ENCODE measurements at places on chromosomes 6 and 20. TPM values are rescaled to one million over a fixed set of nuclear protein-coding genes. Genes with fewer than 3 reads are reported as not detected.
A peak's percentile ranks its signal among the peaks of the same experiment; 100 is the strongest.

GRCh38 chr6:31954511-31954910 lies 4.3 kb downstream of the NELFE start:
- peaks cover 71% of the 10 kb centered on the region for H3K36me3 ChIP-seq
- no peak overlapping the region for H3K27ac ChIP-seq
- H3K27me3 ChIP-seq: no peaks in the 10 kb centered on the region
- peaks cover 26% of the 10 kb centered on the region for H3K4me1 ChIP-seq

METTL24 gene
- 20.6 TPM for total RNA-seq

ZSCAN23 gene
- 2.7 TPM for total RNA-seq

- no peak overlapping the region for H3K4me3 ChIP-seq
- H3K27me3 ChIP-seq: no peaks in the 10 kb centered on the region
- no peaks in the 10 kb centered on the region for H3K36me3 ChIP-seq
- H3K27ac ChIP-seq: no peak overlapping the region
- H3K4me1 ChIP-seq: no peaks in the 10 kb centered on the region
Observed at GRCh38 chr20:37475252-37475651, 45.8 kb upstream of the NNAT start.

- peaks cover 16% of the 10 kb centered on the region for H3K4me1 ChIP-seq
- no peaks in the 10 kb centered on the region for H3K36me3 ChIP-seq
- no peak overlapping the region for H3K27ac ChIP-seq
- no peaks in the 10 kb centered on the region for H3K27me3 ChIP-seq
- no peak for DNase-seq
- no peak overlapping the region for H3K4me3 ChIP-seq
Observed at GRCh38 chr6:136079701-136080565, 170.2 kb downstream of the MTFR2 start.

GRCh38 chr6:2204272-2204671 lies 41.1 kb downstream of the GMDS start:
- peaks cover 4% of the 10 kb centered on the region for H3K4me1 ChIP-seq
- H3K36me3 ChIP-seq: no peaks in the 10 kb centered on the region
- no peak overlapping the region for H3K4me3 ChIP-seq
- DNase-seq: no peak

DNA sequence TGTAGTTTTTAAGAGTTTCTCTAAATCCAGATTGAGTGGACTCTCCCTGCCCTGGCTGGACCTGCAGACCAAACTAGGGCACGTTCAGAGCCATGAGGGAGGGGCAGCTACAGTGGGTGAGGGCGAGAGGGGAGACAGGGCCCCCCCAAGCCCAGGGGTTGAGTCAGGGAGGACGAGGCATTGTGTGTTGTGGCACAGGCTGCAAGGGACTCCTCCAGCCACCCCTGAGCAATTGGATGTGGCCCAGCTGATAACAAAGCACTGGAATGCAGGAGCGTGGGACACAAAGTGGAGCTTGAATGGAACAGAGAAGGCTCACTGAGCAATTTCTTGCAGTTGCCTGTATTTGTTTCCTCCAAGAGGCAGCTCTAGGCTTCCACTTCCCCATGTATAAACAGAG lies 43.5 kb upstream of the MYL9 start:
- DNase-seq: no peak
- no peaks in the 10 kb centered on the region for H3K27me3 ChIP-seq
- peaks cover 48% of the 10 kb centered on the region for H3K4me1 ChIP-seq
- H3K36me3 ChIP-seq: peaks cover 71% of the 10 kb centered on the region

PSORS1C2 gene
- not detected for total RNA-seq

GRCh38 chr20:18034039-18034438 lies 23.7 kb downstream of the OVOL2 start:
- no peaks in the 10 kb centered on the region for H3K4me1 ChIP-seq
- no peak overlapping the region for H3K4me3 ChIP-seq
- no peaks in the 10 kb centered on the region for H3K36me3 ChIP-seq
- no peak for DNase-seq
- no peaks in the 10 kb centered on the region for H3K27me3 ChIP-seq
- no peak overlapping the region for H3K27ac ChIP-seq

SYCP2L gene
- 0.75 TPM for total RNA-seq

DNA sequence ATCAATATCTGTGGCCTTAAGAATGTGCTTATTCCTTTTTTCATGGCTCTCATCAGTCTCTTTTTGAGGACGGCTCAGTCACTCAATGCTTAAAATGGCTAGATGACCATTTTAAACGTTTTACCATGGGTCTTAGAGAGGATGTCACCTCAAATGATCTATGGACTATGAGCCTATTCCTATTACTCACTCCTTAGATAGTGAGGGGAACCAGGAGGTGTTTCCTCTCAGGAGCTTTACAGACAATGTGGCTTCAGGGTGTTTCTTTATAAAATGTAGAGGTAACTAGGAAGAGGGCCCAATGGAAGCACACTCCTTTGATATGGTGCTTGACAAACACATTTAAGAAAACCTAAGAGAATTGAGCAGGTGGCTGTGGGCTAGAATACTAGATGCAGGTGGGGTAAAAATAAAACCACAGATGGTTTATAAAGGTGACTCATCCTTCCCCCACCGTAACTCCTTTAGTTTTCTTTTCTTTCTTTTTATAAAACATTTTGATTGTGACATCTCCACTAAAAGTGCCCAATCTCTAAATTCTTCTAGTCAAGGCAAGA lies 1.5 kb upstream of the TMEM200A start:
- H3K4me3 ChIP-seq: no peak overlapping the region
- no peak for DNase-seq
- H3K27ac ChIP-seq: no peak overlapping the region

PROKR2 gene
- not detected for total RNA-seq

GRCh38 chr6:164477790-164478189 lies 831.6 kb downstream of the C6orf118 start:
- no peak overlapping the region for H3K27ac ChIP-seq
- no peaks in the 10 kb centered on the region for H3K4me1 ChIP-seq
- no peaks in the 10 kb centered on the region for H3K27me3 ChIP-seq
- no peak for DNase-seq
- no peaks in the 10 kb centered on the region for H3K36me3 ChIP-seq

DNA sequence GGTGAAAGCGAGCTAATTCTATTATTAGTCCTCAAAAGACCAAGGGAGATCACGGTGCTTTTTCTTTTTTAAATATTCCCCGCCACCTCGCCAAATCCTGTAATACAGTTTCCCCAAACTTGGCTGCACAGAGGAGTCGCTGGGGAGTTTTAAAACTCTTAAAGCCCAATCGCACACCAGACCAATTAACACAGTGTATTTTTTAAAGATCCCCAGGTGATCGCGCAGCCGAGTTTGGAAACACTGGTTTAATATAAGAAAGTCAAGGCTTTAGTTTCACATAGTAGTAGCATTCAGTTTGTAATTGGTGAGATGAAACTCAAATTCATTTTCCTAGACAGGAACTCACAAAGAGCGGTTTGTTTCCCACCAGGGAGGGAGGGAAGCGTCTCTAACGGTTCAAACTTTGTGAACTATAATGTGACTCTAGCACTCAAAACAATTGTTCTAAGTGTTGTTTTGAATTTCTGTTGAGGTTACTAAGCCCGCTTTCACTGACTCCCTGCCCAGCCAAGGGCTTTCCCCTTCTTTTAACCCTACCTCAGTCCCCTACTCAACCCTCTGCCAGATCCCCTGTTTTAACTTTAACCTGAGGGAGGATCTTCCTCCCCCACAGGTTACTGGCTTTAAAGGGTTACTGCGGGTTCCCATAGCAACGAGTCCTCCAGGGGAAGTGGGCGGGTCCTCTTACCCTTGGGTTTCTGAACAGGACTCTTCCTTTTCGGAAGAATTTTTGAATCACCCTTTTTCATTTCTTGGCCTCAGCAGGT lies 25.7 kb upstream of the BTBD3 start:
- peak overlapping the region; percentile 86 for H3K4me3 ChIP-seq
- DNase-seq: no peak
- peak overlapping the region; percentile 94 for H3K27ac ChIP-seq
- H3K36me3 ChIP-seq: no peaks in the 10 kb centered on the region

NNAT gene
- total RNA-seq: 2.6 TPM

PSMB9 gene
- 16.9 TPM for total RNA-seq

SNX9 gene
- 94.7 TPM for total RNA-seq

GRCh38 chr6:134168590-134169208 lies 116.3 kb upstream of the SLC2A12 start:
- no peak for DNase-seq
- H3K27ac ChIP-seq: no peak overlapping the region
- H3K36me3 ChIP-seq: peaks cover 62% of the 10 kb centered on the region

TGIF2 gene
- 5.8 TPM for total RNA-seq

DNA sequence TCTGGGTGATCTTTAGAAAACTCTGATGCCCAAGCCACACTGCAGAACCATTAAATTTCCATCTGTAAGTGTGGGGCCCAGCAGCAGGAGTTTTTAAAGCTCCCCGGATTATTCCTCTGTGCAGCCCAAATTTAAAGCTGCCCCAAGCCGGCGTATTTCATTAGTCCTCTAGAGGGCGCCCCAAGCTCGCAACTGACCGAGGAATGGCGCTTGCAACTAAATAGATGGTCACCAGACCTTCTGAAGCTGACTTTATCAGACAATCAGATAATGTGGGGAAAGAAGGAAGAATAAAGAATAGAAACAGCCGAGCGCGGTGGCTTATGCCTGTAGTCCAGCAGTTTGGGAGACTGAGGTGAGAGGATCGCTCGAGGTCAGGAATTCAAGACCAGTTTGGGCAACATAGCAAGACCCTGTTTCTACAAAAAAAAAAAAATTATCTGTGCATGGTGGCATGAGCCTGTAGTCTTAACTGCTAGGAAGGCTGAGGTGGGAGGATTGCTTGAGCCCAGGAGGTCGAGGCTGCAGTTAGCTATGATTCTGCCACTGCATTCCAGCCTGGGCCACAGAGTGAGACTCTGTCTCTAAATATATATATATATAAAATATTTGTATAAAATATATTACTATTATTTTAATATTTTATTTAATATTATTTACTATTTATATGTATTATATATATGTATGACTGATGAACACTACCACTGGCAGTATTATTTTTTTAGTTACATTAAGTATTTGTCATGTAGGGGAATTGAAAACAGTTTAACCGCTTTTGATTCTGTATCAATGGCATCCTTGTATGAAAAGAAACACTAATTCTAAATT lies 56.0 kb downstream of the OTOR start:
- DNase-seq: no peak
- no peaks in the 10 kb centered on the region for H3K36me3 ChIP-seq
- H3K4me1 ChIP-seq: no peaks in the 10 kb centered on the region
- H3K27ac ChIP-seq: no peak overlapping the region
- H3K27me3 ChIP-seq: peaks cover 3% of the 10 kb centered on the region

- no peaks in the 10 kb centered on the region for H3K4me1 ChIP-seq
- no peak for DNase-seq
- no peak overlapping the region for H3K27ac ChIP-seq
- H3K4me3 ChIP-seq: no peak overlapping the region
- no peaks in the 10 kb centered on the region for H3K36me3 ChIP-seq
- no peaks in the 10 kb centered on the region for H3K27me3 ChIP-seq
Observed at GRCh38 chr20:14726591-14726990, 389.2 kb upstream of the FLRT3 start.

DNA sequence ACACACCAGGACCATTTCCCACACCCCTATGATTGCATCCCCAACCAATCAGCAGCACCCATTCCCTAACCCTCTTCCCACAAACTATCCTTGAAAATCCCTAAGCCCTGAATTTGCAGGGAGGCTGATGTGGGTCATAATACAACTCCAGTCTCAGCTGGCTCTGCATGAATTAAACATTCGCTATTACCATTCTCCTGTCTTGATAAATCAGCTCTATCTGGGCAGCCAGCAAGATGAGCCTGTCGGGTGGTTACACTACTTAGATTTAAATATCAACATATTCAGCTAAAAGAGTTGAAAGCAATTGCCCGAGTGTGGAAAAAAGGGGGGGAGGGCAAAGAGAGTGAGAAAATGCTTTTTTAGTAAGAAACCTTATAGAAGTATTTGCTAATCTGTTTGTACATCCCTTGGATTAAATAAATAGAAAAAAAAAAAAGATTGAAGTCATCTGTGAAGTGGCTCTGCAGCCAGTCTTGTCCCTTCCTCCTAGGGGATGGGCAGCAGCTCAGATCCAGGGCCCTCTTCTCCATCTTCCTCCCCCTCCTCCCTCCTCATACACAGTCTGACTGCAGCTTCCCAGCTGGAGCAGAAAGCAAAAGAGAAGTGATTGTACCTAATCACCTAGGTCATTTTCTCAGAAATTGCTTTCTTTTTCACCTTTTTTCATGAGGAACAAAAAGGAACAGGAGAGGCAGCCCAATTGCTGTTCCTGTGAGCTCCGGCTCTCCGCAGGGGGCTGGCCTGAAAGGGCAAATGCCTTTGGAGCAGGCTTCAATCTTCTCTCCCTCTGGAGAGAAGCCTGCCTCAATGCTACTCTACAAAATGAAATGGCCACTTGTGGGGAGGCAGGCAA lies 356.6 kb upstream of the SULF2 start:
- no peak overlapping the region for H3K27ac ChIP-seq
- H3K4me1 ChIP-seq: no peaks in the 10 kb centered on the region
- no peak overlapping the region for H3K4me3 ChIP-seq
- no peak for DNase-seq
- H3K27me3 ChIP-seq: no peaks in the 10 kb centered on the region

DAAM2 gene
- 446 TPM for total RNA-seq

MCCD1 gene
- not detected for total RNA-seq

DNA sequence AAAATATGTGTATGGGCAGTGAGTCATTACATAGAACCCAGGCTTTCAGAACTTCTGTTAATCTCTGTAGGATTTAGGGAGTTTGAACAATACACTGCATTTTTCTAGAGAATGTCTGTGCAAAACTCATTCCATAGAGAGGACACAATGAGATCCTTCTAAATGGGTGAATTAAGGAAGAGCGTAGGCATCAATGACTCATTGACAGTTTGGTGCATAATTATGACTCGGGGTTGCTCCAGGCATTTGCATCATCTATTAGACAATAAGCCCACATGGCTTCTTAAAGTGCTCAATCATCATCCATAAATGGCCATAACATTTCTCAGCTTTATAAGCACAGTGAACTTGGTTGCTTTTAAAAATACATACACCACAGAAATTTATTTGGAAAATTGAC lies 625.5 kb downstream of the CDH26 start:
- no peaks in the 10 kb centered on the region for H3K27me3 ChIP-seq
- H3K4me1 ChIP-seq: no peaks in the 10 kb centered on the region
- no peaks in the 10 kb centered on the region for H3K36me3 ChIP-seq
- no peak overlapping the region for H3K27ac ChIP-seq

- peak overlapping the region; percentile 90 for H3K27ac ChIP-seq
- peaks cover 79% of the 10 kb centered on the region for H3K4me1 ChIP-seq
- H3K4me3 ChIP-seq: no peak overlapping the region
- no peak for DNase-seq
- H3K27me3 ChIP-seq: no peaks in the 10 kb centered on the region
- no peaks in the 10 kb centered on the region for H3K36me3 ChIP-seq
Observed at GRCh38 chr20:57712851-57713504, 3.2 kb upstream of the PMEPA1 start.
